NCI-H748 treated with DMSO at 0.1 percent for 48 hours (cell line): ENCODE measurements at places on chromosomes 4 and X.
A peak's percentile ranks its signal among the peaks of the same experiment; 100 is the strongest.

GRCh38 chr4:152050106-152050505 is 289.3 kb upstream of the GATB start:
- DNase-seq, result no peak

DNA sequence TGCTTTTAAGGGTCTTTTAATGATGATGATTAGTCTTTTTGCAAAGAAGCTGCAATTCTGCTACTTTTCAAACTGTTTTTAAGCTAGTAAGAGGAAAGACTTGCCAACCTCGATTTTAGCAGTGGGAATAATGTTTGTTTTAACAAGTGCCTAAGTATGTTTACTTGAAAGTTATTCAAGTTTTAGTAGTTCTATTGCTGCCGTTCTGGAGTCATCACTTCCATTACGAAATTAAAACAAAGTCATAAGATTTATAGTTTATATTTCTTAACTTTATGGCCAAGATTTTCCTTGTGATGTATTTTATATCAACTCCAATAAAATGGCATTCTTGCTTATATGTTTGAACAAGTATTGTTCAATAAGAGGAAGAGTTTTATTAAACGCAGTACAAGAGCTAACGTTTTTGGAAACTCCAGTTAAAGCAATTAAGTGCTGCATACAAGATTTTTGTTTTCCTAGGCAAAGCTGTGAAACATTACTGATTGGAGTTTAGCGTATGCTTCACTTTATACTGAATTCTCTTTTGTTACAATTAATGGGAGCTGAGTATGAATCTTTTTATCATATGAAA is 211.3 kb downstream of the TENM3 start:
- no peak for DNase-seq

- no peak for DNase-seq
Measured at GRCh38 chrX:71251466-71251973, 2.4 kb downstream of the ZMYM3 start.

- DNase-seq, result peak; percentile 77
Measured at GRCh38 chrX:12988797-12989196, 13.9 kb downstream of the TMSB4X start.

DNA sequence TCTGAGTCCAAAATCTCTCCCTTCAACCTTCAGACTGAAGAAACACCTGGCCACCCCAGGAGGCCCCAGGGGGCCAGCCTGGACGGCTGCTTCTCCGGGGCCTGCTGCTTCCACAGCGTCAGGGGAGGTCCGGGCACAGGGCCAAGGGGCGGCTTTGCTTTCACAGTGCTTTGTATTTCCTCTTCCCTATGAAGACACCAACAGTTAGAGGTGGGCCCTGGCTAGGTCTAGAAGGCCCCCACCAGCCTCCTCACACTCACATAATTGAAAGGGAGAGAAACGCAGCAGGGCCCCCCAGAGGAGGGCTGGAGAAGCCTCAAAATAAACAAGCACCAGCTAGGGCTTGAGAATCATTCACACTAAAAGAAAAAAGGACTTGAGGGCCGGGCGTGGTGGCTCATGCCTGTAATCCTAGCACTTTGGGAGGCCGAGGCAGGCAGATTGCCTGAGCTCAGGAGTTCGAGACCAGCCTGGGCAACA is 17.8 kb downstream of the SCD5 start:
- DNase-seq, result no peak

GRCh38 chr4:46508216-46508615 is 118.3 kb upstream of the GABRA2 start:
- no peak for DNase-seq

- DNase-seq, result no peak
Measured at GRCh38 chr4:40288566-40288965, 46.6 kb upstream of the CHRNA9 start.

DNA sequence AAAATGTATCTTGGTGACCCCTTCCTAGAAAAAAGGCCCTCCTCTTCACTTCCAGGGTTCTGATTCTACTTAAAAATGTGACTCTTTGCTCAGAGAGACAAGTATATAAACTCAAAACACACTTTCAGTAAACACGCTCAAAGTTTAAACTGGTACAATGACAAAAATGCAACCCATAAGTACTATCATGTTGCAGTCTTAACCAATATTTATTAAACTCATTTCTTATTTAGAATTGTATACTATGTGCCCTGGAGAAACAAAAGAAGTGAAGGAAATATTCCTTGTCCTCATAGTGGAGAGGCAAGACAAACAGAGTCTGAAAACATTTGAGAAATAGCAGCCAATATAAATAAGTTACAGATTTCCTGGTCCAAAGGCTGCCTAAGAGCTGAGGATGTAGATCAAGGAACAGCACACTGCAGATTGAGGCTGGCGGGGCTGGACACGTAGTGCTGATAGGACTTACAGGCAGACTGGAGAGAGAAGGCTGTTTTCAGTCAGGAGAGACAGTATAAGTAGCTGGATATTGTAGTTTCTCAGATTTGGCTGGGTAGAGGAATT is 39.1 kb upstream of the ANXA3 start:
- no peak for DNase-seq

DNA sequence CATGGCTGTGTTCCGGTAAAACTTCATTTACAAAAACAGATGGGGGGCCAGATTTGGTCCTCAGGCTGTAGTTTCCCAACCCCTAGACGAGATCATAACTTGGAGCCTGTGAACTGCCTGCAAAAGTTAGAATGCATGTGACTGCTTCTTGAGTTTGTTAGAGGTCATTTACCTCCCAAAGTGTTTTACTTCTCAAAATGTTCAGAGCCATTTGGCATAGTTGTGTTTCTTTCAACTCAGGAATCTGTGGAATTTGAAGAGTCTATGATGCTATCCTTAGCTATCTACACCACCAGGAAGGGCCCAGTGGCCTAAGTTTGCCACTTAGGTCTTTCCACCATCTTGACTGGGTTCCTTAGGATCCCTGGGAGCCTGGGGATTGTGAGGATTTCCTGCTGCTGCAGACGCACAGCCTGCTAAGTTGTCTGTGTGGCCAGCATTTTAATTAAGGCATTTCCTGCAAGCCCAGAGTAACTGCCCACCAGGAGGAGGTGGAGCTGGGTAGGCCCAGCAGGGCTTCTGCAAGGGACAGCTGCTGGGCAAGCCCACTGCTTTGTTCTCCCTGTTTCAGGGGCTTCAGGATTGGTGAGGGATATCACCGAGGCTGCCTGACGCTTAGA is 53.1 kb downstream of the CCNI start:
- DNase-seq, result no peak

- no peak for DNase-seq
Measured at GRCh38 chr4:23547096-23547495, 342.8 kb downstream of the PPARGC1A start.

DNA sequence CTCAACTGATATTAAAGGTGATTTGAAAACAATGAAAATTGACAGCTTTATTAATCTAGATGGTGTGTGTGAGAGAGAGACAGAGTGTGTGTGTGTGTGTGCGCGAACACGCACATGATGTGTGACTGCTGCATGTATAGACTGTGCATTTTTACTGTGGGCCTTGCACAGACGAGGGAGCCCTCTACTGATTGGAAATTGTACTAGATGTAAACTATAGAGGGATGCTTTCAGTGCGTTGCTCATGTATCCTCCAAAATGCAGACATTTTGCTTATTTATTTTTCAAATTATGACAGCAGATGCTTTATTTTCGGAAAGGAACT is 168.4 kb upstream of the GK2 start:
- DNase-seq, result peak; percentile 59

- no peak for DNase-seq
Measured at GRCh38 chr4:22474636-22475310, 41.1 kb downstream of the ADGRA3 start.

DNA sequence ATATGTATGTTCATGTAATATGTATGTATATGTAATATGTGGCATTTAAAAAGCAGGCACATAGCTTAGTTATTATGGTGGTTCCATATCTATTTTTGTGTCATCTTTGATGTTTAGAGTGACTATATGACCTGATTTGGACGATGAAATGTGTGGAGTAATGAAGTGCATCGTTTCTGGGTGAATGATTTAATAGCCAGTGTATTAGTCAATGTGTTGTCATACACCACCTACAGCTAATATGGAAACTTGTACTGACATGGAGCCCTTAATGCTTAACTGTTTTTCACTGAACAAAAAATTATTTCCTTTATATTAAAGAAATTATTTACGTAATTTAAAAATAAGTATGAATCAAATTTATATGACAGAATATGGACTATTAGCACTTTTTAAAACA is 292.3 kb upstream of the FSTL5 start:
- no peak for DNase-seq

DNA sequence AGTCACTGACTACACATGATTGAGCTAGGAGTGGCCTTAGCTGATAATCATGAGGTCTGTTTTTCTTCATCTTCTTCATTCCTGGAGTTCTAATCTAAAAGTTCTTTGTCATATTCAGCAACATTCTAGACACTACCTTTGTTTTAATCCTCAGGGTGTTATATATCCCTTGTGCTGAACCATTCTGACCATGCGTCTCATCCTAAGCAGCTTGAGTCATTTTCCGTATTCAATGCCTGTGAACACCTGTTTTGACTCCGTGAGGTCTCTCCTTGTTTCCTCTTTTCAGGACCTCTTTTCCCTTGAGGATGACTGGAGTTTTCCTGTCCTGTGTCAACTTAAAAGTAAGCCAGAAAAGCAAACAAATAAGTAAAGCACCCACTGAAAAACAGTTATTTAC is 597.9 kb downstream of the GBA3 start:
- no peak for DNase-seq

- no peak for DNase-seq
Measured at GRCh38 chrX:129404670-129405008, 118.7 kb downstream of the SMARCA1 start.

DNA sequence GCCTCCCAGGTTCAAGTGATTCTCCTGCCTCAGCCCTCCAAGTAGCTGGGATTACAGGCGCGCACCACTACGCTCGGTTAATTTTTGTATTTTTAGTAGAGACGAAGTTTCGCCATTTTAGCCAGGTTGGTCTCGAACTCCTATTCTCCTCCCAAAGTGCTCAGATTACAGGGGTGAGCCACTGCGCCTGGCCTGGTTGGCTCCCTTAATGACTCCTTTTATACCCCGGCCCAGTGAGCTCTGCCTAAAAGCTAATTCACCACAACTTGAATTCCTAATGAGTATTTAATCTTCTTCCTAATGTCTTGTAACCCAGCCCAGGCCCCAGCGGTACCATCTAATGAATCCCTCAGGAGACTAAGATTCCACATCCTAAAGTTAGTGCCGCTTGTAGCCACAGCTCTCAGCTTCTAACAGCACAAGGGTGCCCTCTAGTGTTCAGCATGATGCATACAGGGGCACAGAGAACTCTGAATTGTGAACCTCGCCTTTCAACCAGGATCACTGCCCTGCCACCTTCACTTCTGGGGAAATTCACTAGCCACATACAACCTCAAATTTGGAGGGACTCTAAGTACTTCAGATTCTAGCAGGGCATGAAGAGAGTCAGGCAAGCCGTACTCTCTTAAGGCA is 89.5 kb downstream of the OR13H1 start:
- DNase-seq, result peak; percentile 42

DNA sequence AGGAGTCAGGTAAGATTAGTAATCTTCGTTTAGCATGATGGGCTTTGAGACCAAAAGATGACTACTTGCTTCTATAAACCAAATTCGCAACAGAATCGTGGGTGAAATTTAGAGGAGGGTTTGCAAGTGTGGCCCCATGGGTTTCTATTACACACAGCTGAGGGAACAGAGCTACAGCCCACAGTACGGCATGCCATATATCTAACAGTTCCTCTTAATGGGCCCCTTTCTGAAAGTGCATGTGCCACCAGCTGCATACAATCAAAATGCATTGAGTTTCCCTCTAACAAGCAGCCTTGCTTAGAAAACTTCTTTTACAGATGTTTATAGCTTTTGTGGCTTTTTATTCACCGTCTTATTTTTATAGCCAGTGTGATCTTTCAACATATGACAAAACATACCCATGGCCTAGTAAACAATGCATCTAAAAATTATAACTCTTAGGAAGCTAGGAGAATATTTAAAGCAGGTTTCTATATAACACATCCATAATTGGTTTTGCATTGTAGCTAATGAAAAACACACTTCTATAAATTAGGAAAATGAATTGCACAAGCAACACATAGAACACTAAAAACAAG is 202.1 kb downstream of the PRDM5 start:
- no peak for DNase-seq

- no peak for DNase-seq
Measured at GRCh38 chrX:137428766-137429591, 136.9 kb upstream of the ZIC3 start.

DNA sequence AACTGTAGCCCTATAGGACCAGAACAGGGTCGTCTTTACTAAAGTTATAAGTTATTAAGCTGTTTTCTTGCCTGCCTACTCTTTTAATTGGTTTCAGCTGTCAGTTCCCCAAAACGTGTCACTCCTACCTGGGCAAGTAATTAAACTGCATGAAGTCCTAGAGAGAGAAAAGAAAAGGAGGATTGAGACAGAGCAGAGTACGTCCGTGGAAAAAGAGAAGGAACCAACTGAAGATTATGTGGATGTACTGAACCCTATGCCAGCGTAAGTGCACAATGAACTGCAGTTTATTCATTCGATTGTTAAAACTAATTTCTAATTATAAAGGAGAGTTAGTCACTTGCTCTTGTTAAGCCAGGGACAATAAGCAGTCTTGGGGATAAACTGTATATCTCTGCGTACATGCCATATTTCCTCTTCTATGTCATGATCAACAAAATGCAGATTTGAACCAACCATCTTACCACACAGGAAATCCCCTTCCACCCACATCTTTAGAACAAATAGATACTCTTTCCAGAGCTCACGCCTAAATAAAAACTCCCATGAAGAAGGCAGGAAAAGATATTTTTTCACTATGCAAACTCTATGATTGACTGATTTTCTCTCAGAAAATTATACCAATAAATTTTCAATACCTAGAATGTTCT is 22.8 kb downstream of the STAP1 start:
- no peak for DNase-seq
